Right cardiac atrium (tissue), 5 donors: ENCODE measurements at places on chromosomes 11 and 22. TPM values are rescaled to one million over a fixed set of nuclear protein-coding genes. Genes with fewer than 3 reads are reported as not detected.

DNA sequence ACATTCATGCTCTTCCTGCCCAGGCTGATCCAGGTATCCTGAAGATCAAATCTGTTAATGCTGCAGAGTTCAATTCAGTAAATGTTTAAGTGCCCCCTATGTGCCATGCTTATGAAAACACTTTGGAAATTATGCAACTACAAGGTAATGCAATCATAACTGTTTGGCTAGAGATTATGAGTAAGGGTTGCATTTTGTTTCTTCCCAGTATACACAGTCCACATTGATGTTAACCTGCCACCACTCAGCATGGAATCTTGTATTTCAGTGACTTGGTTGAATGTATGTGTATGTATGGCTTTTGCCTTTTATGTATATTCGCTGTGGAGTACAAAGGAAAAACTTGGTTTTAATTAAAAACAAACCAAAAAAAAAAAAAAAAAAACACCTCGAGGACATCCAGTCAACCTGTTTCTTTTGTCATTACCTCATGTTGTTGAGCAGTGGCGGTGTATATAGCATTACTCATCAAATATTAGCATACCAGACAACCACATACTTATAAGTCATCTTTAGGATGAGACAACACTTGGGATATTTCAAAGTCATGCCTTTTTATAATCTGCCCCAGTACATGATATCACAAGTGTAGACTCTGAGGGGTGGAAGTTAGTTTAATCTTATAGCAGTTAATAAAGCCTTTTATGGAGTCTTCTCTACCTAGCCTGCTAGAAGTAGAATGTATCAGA lies 86.1 kb upstream of the HORMAD2 start:
- no peak for DNase-seq

- DNase-seq, result no peak
Observed at GRCh38 chr11:69438286-69438920, 43.1 kb upstream of the LINC01488 start.

SPON1 gene
- total RNA-seq, result 24.7 TPM

SLC43A3 gene
- total RNA-seq, result 33.4 TPM

DNA sequence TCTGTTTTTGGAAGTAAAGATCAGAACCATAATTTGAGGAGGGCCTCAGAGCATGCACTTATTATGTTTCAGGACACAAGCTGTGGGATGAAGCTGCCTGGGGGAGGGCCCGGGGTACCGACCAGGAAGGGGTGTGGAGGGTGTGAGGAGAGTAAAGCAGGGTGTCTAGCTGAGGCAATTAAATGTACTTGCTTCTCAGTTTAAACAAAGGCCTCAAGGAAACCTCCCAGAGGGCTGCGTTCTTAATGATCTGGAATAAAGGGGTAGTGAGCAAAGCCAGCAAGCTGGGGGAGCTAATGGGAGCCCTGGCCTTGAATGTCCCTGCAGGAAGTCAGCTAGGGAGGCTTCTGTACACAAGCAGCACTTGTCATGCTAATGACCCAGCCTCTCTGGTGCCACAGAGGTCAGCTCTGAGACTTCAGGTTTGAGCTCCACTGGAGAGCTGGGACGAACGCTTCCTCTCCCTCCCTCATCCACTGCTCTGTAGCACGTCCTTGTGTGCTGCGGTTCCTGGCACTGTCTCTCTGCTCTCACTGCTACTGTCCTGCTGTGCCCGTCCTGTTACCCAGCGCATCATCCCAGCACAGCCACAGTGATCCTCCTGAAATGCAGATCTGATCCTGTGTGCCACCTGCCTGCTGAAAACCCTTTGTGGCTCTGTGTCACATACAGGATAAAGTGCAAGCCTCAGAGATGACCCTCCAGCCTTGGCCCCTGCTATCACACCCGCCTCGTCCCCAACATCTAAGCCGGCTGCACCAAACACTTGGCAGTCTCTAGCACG lies 159.7 kb downstream of the DBX1 start:
- DNase-seq, result peak; percentile 50

DNA sequence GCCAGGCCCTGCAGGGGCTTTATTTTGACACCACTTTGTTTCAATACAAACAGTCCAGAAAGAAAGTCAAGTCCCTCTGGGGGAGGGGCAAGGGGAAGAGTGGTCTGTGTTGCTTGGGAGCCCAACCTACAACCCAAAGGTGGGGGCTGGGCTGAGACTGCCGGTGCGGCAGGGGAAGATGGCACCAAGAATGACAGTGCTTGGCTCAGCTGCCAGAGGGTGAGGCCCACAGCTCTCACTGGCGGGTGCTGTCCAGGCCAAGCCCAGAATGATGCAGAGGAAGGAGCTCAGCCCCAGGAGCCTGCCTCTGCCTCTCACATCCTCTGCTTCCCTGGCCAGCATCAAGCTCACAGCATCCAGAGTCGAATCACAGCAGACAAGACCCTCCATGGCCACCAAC lies 12.4 kb downstream of the ARFGAP2 start:
- no peak for DNase-seq

- DNase-seq, result no peak
Observed at GRCh38 chr11:19394525-19395016, 153.8 kb upstream of the E2F8 start.

DNA sequence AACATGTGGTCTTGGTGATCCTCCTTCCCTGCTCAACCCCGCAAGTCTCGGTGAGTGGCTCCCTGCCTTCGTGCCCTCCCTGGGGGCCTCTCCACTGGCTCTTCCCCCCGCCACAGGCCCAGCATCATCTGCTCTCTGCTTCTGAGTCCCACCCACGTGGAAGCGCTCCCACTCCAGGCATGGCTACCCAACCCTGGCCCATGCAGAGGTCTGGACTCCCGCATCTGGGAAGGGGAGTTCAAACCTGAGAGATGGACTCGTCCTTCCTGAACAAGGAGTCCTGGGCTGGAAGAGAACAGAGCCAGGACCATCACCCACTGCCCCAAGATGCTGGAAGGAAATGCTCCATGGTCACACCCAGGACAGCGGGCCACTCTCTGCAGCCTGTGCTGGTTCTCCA lies 90.8 kb downstream of the DHCR7 start:
- no peak for DNase-seq

DNA sequence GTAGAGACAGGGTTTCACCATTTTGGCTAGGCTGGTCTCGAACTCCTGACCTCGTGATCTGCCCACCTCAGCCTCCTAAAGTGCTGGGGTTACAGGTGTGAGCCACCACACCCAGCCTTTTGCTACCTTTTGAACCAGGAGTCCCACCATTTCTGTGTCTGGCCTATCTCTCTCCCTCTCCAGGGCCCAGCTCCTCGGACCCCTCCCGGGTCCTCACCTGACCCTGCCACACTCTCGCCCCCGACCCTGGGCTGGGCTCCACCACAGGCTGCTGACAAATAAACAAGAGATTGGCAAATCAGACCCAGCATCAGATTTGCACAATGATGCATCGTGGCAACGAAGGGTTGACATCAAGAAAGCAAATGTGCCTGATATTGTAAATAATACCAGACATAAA lies 8.8 kb downstream of the KRTAP5-5 start:
- no peak for DNase-seq

ALKBH8 gene
- 6.5 TPM for total RNA-seq

- DNase-seq, result no peak
Observed at GRCh38 chr11:67504005-67504949, 886 bp downstream of the PITPNM1 start.
